ENCODE measurements at places on chromosomes 4 and X.

- no peak for DNase-seq
Observed at GRCh38 chrX:33831211-33831610, 300.9 kb downstream of the FAM47A start.

GRCh38 chrX:69152417-69152841 is 12.8 kb downstream of the PJA1 start:
- DNase-seq = no peak

DNA sequence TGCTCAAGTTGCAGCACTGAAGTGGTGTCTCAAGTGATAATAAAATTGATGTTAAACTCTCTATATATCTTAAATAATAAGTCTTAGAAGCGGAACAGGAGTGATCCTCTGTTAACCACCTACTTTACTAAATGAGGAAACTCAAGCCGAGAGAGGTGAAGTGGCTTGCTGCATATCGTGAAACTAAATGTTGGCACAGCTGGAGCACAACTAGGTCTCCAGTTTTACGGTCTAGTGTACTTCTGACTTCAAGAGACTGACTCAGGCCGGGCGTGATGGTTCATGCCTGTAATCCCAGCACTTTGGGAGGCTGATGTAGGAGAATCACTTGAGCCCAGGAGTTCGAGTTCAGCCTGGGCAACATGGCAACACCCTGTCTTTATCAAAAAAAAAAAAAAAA is 35.5 kb upstream of the PLS3 start:
- no peak for DNase-seq

DNA sequence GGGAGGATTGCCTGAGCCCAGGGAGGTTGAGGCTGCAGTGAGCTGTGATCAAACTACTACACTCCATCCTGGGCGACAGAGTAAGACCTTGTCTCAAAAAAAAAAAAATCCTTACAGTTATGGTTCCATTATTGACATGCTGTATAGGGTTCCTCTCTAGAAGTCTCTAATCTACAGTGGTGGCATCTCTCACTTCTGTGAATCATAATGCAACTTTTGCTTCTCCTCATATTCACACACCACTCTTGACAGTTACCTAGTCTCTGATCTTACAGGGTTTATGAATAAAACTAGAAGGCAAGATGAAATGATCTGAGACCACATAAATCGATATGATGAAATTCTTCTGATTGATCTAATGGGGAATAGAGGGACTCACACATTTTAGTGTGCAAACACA is 40.6 kb downstream of the DOCK11 start:
- no peak for DNase-seq

GRCh38 chr4:155712846-155713245 is 46.0 kb upstream of the GUCY1B1 start:
- no peak for DNase-seq

GRCh38 chr4:2961421-2961810 is 1.8 kb downstream of the NOP14 start:
- no peak for DNase-seq

GRCh38 chr4:183352546-183352945 is 30.3 kb upstream of the CLDN24 start:
- DNase-seq = no peak

- no peak for DNase-seq
Observed at GRCh38 chr4:110055158-110055768, 142.6 kb downstream of the EGF start.

DNA sequence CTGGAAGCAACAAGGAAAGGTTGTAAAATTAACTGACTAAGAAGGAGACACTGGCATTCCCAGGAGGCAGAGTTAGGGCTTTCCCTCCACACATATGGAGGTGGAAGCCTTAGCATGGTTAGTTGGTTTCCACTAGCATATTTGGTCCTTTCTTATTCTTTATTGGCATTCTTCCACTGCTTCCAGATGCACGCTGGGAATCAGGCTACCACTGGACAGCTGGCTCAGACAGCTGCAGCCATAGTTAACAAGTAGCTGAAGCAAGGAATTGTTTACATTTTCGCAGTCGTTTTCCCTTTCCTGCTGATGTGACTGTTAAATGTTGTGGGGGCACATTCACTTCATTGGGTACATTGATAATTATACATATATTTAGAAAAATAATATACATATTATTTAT is 169.2 kb downstream of the GRIA2 start:
- DNase-seq = no peak

DNA sequence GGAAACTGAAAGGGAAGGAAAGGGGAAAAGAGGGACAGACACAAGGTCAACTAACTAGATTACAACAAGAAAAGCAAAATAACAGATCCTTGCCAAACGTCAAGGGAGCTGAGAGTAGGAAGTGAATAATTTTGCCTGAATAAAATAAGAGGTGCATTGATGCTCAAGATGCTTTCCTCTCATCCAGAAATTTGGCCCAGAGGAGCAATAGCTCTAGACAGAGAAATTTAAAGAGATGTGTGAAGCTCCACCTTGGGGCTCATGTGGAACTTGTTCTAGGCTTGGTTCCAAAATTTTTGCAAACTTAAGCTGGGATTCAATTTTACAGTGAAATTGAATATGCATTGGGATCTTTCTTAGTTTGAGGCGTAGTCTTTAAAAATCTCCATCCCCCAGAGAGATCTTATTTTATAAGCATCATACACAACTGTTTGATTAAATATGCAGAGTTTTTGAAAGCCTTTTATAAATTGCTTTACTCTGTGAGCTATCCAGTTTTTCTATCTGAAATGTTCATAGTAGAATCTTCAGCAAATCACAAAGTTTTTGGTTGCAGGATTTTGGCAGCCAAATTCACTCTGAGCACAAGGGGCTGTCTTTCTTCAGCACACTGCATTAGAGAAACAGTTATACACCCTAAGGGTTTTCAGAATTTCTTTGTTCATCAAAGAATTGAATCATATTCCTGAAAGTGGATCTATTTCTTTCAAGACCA is 1159.5 kb downstream of the ADGRL3 start:
- DNase-seq = no peak

DNA sequence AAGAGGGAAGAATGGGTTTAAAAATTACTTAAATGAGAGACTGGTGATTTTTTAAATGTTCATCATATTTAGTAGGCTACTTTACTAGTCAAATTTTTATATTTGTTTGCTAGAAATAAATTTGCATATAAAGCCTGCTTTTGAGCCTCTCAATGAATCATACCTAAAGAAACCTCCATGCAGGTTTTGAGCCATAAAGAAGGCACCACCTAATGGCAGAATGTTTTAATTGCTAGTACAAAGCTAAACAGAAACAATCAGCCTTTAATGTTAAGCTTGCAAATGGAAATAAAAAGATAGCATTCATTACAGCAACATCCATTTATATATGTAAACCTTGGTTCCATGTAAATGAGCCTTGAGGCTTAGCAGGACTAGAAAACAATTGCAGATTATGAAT is 989.7 kb downstream of the CCSER1 start:
- peak; percentile 2 for DNase-seq

- no peak for DNase-seq
Observed at GRCh38 chrX:86133761-86134160, 14.5 kb upstream of the DACH2 start.

GRCh38 chrX:57918750-57919436 is 8.6 kb upstream of the ZXDA start:
- DNase-seq = no peak

DNA sequence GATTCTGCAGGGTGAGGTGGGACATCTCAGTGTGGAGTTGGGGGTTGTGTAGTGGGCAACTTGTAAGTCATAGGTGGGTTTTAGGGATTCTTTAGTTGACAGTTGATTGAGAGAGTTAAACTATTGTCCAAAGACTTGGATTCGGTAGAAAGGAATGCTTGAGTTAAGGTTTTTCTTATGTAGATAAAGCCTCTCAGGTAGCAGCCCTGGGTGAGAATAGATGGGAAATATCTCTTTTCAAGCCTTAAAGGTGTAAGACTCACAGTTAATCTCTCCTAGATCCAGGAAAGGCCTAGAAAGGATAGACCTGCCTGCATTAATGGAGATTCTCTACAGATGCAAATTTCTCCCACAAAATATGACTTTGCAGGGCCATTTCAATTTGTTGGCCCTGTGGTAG is 108.4 kb downstream of the ARSJ start:
- no peak for DNase-seq

GRCh38 chrX:103417370-103417769 is 41.0 kb downstream of the BEX3 start:
- DNase-seq = no peak

DNA sequence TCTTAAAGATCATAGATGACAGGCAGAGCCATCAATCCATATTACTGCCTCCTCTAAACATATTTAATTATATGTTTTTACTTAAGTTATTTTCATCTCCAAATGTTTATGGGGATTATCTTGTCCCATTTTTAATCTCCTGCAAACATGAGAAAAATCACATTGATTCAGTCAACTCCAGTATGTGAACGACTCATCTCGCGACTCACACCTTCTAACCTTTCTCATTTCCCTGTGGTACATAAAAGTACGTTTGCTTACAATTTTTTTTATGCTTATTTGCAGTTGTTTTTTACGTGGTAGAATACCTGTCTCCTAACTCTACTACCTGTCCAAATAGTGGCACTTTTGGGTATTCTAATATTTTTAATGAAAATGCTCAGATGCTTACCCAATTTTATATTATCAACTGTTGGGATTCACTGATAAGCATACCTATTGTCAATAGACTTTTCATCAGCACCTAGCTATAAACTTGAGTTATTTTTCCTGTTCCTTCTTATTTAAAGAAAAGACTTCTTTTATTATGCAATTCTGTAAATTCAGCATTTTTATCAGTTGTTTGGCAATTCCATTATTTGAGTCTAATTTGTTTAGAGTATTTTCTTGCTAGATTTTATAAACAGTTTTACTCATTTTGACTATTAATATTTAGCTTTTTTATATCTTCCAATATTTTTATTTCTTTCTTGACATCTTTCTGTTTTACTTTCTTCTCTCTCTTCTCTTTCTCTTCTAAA is 276.6 kb downstream of the ANK2 start:
- DNase-seq = no peak
